DMS79 treated with DMSO at 0.1 percent for 48 hours (cell line): ENCODE measurements at places on chromosomes 11 and 22.

GRCh38 chr11:58647866-58648265 lies 25.4 kb downstream of the CNTF start:
- DNase-seq = no peak

GRCh38 chr22:24441406-24442351 lies 14.3 kb downstream of the ADORA2A start:
- DNase-seq = no peak

GRCh38 chr11:131099013-131099412 lies 182.7 kb upstream of the SNX19 start:
- no peak for DNase-seq

- DNase-seq = no peak
Observed at GRCh38 chr11:9716275-9717039, 52.6 kb downstream of the SWAP70 start.

GRCh38 chr11:92061456-92062062 lies 163.1 kb upstream of the FAT3 start:
- no peak for DNase-seq

DNA sequence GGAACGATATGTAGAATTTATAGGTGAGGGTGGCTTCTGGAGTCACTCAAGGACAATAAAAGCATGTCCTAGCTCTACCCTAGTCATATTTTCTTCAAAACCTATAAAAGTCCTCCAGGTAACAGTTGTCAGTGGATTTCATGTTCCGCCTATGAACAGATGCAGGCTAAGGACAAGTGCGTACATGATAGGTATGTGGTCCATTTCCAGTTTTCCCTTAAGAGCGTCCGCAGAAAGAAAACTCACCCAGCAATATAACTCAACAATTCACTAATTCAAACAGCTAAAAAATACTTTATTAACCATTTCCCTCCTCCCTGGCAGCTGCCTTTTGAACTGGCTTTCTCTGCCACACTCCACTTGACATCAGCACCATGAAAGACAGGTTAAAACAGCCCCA lies 50.2 kb upstream of the CCDC34 start:
- DNase-seq = no peak

GRCh38 chr11:67504950-67505581 lies at the start of gene PITPNM1:
TSS of gene PITPNM1 (minus strand) at chr11:67505363. CDS start at chr11:67504180, 1,183 bp downstream.
- DNase-seq = peak; percentile 24

- DNase-seq = no peak
Observed at GRCh38 chr11:70097783-70098563, 19.9 kb downstream of the ANO1 start.

- DNase-seq = no peak
Observed at GRCh38 chr22:19123936-19124335, 1.7 kb upstream of the DGCR2 start.

GRCh38 chr11:21461701-21462100 lies 731.2 kb upstream of the ANO5 start:
- DNase-seq = no peak

GRCh38 chr22:50529897-50530579 lies at the start of gene TYMP:
TSS of gene TYMP (minus strand) at chr22:50530012. CDS start at chr22:50529709, 303 bp downstream.
- DNase-seq = no peak
